ENCODE measurements at places on chromosomes 6 and 20.

DNA sequence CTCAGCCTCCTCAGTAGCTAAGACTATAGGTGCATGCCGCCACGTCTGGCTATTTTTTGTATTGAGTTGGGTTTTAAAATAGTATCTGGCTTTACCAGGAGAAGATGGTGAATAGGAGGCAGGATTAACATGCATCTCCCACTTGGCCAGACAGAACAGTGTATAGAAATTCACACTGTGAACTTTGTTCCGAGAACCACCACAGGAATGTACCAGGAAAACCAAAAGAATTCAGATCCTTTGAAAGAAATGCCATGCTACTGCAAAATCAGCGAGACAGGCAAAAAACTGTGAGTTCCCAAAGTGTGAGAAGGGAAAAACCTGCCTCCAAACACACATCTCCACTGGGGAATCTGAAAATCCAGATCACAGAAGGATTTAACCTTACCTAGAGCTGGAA, 327.6 kb downstream of the NKAIN2 start:
- DNase-seq = no peak

GRCh38 chr6:87645080-87645479, 55.1 kb downstream of the ORC3 start:
- no peak for DNase-seq

GRCh38 chr6:23013776-23014175, 444.4 kb downstream of the HDGFL1 start:
- DNase-seq = no peak

DNA sequence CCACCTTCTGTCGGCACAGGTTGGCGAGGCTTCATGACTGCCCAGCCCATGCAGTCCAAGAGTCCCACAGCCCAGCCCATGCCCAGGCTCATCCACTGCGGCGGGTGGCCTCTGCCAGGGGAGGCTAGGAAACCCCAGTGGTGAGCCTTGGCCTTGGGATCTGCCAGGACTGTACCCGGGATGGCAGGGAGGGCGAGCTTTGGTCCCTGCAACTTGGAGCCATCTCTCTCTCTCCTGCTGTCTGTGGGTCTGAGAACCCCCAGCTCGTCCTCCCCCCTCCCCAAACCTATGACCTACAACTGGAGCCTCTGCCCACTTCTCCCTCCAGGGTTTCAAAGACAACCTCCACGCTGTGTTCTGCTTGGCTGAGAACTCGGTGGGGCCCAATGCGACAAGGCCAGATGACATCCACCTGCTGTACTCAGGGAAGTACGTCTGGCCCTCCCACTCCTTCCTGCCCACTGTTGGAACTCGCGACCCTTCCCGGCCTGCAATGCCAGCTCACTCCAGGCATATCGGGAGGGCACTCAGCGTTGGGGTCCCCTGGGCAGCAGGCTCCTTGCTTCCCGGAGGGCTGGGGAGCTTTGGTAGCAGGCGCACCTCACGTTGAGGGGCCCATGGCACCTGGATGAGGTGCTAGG, 19.7 kb downstream of the NPEPL1 start:
- no peak for DNase-seq

DNA sequence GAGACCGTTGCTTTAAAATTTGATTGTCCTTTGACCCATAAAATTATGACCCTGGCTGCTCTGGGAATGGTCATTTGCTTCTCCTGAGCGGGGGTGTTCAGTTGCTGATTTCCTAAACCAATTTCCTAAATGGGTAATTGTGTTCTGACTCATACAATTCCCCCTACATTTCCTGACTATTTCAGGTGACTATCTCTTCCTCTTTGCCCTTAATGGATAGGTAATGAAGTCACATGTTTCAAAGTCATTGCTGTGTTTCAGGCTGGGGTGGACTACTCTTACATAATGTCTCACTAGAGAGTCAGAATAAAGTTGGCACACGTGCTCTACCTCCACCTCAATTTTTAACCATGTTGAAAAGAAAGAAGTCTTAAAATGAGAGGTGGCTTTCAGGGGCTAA, 109.8 kb downstream of the DOK5 start:
- DNase-seq = no peak

DNA sequence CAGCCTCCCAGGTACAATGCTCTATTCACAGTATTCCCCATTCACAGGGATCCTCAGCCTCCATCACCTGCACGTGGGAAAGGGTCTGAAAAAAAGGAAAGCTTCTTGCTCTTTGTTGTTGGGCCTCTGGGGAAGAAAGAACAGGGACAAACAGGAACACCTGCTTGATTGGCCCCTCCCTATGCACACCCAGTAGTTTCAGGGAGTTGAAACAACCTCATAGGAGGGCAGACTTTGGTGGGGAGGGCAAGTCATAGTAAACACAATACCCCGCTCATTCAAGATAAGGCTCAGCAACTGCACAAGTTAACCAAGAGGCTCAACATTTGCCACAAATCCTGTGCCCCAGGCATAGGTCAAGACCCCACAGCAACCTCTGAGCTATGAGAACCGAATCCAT, 1.7 kb downstream of the GHRH start:
- no peak for DNase-seq

DNA sequence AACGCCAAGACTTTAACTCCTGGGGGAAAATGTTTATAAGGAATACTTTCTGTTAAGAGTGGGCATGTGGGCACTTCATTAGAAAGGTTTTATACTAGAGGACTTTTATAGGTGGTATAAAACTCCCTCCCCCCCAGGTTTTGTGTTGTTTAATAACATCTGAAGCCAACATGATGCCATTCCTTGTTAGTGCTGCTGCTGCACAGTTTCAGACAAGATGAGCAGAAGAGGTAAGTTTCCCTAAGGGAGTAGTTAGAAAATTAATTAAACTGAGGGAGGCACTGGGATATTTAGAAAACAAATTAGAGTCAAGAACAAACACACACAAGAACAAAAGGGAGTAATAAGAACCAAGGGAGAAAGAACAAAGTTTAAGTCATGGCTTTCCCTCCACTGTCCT, 362.4 kb downstream of the GRIK2 start:
- no peak for DNase-seq

- no peak for DNase-seq
These were observed 586 bp upstream of the NQO2 start for GRCh38 chr6:2998998-2999617.

DNA sequence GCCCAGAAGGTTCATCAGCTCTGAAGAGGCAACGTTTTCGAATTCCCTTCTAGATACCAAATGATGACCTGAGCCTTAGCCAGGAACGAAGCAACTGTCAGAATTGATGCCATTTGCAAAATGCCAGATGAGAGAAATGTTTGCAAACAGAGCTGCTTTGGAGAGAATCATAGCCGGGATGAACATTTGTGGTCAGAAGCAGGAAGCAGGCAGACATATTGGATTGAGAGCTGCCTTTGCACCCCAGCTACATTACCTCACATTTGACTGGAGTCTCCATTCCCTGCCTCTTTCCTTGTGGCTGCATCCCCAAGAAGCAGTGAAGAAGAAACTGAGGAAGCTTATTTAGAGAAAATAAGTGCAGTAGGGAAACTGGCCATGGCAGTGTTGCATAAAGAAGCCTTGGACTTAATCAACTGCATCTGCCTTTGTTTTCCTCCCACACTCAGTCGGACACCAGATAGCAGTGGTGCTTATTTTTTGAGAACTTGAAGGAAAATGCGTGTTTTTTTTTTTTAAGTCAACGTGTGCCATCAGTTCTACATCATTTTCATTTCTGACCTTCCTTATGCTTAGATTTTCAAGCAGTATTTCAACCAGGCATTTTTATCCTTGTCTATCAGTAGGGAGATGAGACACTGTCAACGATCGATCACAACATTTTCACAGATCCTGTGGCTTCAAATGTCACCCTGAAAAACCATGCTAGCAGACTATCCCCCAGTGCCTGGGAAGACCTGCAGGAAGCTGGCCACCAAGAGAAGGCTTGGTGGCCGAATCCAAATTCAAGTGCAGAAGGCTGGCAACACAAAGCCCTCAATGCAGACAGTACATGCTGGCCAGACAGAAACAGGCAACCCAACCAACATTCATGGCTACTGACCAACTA, 541.2 kb upstream of the JARID2 start:
- DNase-seq = no peak

DNA sequence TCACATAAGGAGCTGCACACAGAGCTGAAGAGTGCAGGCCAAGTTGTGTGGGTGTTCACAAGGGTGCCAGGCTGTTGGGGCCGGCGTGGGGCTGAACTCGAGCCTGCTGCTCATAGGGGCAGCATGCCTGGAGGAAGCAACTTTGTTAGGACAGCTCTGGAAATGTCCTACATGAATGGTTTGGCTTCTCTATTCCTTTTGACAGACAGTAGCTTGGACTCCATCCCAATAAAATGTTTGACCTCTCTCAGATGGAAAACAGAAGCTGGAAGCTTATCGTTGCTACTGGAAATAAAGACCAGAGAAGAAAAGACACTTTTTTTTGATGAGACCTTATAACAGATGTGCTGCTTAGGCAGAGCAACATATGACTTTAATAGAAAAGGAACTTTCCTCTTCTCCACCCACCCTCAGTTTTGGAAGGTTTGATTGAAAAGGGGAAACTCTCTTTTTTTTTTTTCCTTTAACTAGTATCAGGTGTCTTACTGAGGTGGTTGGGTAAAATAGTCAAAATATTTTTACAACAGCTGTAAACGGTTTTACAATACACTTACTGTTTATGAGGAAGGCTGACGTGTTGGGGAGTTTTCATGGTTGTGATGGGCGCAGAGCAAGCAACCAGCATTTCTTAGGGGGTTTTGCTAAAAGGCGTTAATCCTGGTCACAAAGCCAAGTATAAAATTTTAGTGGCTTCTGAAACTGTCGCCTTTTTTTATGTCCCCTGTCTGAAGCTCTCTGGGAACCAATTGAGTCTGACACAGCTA, 80.7 kb upstream of the EEF1E1 start:
- DNase-seq = no peak

DNA sequence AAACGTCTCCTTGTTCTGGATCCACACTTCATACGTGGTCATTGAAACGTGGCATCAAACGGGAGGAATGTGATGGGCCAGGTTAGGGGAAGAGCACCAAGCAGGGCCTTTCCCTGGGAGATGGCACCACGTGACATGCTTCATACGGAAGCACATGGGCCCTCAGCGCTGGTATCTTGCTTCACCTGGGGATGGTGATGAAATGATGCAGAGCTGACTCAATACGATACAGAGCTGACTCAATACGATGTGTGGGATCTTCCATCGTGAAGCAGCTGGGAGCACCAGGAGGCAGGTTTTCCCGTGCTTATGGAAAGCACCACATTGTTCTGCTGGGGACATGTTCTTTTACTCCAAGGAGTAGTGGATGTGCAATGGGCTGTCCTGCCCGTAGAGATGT, 22.5 kb upstream of the TAGAP start:
- peak; percentile 45 for DNase-seq

GRCh38 chr20:10924644-10925201, 250.9 kb upstream of the JAG1 start:
- no peak for DNase-seq

DNA sequence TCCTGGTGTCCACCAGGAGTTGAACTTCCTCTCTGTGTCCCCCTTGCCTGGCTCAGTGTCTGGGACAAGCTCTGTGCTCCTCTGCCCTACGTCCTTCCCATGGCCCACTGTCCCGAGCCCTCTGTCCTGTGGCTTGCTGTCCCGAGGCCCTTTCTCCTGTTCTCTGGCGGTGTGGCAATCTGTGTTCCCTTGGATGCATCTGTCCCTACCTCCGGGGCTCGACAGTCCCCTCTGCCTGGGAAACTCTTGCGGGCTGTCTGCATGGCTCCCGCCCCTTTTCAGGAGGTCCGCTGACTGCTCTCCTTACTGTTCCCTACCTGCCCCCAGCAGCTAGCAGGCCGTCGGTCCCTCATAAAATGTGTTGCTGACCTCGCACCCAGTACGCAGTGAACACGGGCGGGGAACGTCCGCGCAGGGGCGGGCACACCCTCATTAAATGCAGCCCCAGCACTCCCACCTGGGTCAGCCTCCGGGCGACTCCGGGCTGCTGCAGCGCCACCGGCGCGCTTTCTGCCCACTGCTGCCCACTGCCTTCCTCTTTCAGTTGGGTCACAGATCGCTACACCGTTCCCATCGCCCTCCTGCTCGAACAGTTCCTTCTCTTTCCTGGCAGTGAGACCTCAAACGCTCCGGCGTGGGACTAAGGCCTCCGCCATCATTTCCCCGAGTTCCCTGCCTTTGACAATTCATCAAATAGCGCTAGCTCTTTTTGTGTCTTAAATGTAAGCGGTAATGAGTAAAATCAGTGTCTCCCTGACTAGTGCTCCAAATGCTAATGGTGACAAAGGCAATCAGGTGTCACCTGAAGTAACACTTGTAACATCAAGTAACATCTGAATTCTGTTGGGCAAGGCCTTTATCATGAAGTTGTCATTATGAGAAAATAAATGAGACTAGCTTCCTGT, 60.5 kb downstream of the RSPH3 start:
- DNase-seq = peak; percentile 9
